Stimulated activated effector memory CD8-positive, alpha-beta T cell treated with anti-CD3 and anti-CD28 coated beads, Interleukin-12 subunit alpha, Interleukin-12 subunit beta, amount 100 ng/mL, for 72 hours (primary cell): ENCODE measurements at places on chromosomes 16 and 17.

DNA sequence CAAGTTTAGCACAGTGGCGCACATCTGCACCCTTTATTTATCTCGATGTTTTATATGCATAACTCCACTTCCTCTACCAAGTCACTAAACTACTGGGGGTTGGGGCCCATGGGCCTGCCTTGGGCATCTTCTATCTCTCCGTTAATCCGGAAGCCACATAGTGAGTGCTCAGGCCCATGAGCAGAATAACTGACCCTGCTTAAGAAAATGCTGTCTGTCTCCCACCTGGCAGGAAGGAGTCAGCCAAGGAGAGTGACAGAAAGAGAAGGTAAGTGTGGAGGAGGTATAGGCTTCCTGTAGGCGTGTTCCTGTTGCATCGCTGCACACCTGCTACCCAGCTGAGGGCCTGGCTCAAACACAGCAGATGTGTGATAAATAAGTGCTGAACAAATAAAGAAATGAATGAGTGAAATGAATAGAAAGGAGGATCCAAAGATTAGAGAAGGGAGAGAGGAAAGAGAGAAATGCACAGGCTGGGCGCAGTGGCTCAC, 320.1 kb downstream of the SLC39A11 start:
- DNase-seq, result no peak

GRCh38 chr16:70419384-70420327, 19.2 kb downstream of the ST3GAL2 start:
- DNase-seq, result no peak

DNA sequence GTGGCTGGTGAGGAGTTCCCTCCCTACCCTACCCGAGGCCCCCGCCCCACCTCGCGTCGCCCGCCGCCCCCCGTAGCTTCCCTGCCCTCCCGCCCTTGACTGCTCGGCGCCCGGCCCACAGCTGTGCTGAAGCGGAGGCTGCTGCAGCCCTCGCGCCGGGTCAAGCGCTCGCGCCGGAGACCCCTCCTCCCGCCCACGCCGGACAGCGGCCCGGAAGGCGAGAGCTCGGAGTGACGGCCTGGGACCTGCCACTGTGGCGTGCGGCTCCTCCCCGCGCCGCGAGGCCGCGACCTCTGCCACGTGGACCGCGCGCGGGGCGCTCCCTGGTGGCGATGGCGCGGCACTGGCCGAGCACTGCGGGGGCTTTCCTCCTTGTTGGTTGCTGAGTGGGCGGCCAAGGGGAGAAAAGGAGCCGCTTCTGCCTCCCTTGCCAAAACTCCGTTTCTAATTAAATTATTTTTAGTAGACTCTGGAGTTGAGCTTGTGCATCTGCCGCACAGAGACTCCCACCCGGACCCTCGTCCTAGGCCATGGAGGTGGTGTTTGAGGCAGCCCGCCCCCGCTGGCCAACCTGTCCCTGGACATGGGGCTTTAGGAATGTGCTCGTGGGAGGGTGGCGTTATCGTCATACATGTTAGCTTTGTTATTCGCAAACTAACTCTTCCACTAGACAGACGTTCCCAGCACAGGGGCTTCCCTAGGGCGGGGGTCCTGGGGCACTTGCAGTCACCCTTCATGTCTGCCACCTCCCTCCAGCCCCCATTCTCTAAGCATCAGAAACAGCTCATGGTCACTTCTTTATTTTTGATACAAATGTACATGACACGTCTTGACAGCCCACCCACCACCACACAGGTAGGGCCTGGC, 4.4 kb downstream of the TP53I13 start:
- no peak for DNase-seq

DNA sequence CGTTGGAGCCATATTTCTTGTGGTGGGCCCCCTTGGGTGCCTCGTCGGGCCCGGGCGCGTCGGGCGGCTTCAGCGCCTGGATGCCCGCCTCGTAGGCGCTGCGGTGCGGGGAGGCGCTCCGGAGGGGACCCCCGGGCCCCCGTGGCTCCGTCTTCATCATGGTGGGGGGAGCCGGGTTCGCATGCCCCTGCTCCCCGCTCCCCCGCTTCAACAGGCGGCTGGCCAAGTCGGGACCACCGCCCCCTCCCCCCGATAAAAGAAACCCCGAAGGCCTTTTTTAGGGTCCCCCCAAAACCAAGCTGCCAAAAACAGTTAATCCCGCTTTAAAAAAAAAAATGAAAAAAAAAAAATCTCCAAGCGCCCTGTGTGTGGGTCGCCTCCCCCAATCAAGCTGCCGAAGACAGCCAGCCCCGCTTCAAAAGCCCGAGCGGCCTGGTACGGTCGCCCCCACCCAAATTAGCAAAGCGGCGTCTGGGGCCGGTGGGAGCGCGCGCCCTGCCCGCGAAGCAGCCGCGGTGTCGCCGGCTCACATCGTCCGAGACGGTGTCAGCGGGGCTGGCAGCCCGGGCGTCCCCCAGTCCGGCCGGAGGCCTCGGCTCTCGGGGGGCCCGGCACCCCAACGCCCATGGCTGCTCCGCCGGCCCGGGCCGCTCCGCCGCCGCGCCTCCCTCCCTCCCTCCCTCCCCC, at the start of gene PPP1R9B:
PPP1R9B (minus strand) TSS at position 324 of the 687 bp plus-strand sequence; CDS start at position 160, 164 bp downstream.
- DNase-seq, result no peak

- DNase-seq, result no peak
These were observed 212.5 kb downstream of the TANC2 start for GRCh38 chr17:63178530-63178929.

DNA sequence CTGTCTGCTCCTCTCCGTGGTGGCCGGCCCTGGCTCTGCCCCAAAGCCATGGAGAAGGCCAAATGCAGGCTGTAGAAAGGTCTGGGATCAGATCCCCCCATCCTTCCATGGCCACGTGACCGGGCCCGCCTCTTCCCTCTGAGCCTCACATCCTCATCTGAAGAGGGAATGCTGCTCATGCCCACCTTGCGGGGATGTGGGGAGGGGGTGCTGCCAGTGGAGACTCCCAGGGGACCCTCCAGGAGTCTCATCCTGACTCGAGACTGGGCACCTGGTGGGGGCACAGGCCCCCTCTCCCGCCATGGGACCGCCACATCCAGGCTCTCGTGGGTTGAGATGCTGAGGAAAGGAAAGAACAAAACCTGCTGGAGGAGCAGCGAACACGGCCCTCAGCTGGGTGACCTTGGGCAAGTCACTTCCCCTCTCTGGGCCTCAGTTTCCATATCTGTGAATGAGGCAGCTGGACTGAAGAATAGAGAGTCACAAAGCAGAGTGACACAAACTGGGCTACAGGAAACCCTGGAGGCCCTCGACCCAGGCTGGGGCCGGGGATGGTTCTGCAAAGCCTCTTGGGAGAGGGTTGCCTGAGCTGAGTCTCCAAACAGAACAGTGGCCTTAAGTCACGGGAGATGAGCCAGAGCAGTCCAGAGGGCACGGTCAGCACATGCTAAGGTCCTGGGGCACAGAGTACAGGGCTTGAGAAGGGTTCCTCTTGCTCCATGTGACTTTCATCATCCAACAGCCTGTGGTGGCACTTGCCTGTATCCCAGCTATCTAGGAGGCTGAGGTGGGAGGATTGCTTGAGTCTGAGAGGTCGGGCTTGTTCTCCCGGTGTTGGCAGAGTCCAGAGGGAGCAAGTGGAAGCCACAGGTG, 30.1 kb downstream of the SOCS1 start:
- DNase-seq, result peak; percentile 62

DNA sequence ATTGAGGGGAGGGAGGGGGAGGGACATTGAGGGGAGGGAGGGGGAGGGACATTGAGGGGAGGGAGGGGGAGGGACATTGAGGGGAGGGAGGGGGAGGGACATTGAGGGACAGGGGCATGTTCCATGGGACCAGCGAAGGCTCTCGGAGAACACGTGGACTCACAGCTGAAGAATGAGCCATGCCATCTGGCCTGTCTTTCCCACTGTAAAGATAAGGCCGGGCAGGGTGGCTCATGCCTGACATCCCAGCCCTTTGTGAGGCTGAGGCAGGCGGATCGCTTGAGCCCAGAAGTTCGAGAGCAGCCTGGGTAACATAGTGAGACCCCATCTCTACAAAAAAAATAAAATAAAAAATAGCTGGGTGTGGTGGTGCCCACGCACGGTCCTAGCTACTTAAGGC, 32.5 kb downstream of the RPH3AL start:
- no peak for DNase-seq

GRCh38 chr17:55053855-55054254, 85.3 kb downstream of the STXBP4 start:
- no peak for DNase-seq

DNA sequence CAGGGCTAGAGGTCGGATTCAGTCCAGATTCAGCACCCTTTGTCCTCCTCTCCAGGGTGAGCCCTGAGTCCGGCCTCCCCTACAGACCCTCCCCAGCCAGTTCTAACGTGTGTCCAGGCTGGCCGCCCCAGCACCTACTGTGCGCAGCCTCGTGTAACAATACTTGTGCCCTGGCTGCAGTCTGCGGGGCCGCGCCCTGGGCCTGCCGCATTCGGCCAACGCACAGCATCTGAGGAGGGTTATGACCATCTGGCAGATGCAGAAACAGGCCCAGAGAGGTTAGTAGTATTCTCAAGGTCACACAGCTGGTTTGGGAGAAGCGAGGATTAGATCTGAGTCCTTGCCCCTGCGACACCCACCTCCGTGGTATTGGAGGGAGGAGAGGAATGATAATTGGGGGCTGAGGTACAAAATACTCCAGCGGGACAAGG, 968 bp downstream of the RIPOR1 start:
- no peak for DNase-seq

DNA sequence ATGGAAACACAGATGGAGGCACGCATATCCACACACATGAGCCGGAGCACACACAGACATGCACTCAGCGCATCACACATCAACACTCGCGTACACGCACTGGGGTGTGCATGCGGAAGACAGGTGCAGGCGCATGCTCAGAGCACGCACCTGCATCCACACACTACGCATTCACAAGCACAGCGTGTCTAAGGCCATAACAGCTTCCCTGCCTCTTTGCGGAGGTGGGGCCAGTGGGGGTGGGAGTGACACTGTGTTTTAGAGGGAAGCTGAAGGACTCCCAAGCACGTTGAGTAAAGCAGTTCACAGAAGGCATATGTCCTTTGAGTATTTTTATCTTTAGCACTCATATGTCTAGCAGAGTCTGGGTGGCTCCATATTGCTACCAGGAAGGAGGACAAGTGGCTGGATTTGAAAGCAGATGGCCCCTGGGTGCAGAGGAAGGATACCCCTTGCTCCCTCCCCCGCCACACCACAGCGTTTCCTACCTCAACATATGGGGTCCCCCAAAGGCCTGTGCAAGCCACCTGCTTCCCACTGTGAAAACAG, 68.6 kb upstream of the TOB1 start:
- DNase-seq, result no peak

DNA sequence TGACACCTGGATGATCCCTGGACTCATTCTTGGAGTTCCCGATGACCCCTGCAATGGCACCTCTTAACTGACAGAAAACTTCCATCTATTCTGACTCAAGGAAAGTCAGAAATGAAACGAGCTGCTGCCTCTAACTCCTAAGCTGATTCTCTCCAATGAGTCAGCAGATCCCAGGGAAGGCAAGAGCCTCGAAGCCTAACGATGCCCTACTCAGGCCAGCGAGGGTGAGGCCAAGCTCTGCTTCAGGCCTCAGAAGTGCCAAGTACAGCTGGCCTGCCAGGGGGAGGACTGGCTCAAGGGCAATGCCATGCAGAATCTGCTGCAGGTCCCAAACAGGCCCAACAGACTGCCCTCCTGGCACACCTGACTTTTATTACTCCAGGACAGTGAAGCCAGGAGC, 36.3 kb downstream of the PLXDC1 start:
- no peak for DNase-seq

DNA sequence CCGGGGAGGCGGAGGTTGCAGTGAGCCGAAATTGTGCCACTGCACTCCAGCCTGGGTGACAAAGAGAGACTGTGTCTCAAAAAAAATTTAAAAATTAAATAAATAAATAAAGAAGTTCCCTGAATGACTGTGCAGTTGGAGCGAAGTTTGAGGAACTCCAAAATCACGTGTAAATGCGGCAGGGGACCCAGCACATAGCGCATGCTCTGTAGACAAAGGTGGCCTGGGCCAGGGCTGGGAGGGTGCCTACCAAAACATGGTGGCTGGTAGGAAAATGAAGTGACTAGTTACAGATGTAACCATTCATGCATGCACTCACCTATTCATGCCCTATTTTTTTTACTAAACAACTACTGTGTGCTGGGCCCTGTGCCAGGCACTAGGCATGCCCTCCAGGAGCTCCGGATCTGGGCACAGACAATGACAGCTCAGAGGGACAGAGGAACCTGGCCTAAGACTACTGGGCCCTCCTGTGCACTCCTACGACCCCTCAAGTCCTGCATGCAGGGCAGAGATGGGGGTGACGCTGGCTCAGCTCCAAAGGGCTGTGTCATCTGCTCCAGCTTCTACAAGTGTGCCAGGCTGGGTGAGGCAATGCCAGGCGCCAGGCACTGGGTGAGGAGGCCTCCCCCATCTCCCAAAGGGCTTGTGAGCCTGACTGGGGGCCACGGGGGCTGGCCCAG, 65.3 kb downstream of the RMI2 start:
- DNase-seq, result no peak
